Stimulated activated CD8-positive, alpha-beta memory T cell treated with anti-CD3 and anti-CD28 coated beads, Interleukin-7, amount 100 ng/mL, for 24 hours (primary cell): ENCODE measurements at places on chromosomes 3 and 15.

DNA sequence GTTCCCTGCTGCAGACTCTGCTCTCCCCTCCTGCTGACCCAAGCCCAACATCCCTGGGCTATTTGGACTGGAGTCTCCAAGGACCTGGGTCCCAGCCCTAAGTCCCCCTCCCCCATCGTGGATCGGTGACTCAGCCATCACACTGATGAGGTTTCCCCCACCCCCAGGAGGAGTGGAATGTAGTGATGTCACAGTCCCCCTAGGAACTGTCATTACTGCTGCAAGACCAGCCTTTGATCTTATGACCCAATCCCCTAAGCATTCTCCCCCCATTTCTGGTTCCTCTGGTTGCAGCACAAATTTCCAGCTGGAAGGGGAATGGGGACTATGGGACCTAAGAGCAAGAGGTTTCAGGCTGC is 63.4 kb upstream of the CSPG4 start:
- DNase-seq: no peak

DNA sequence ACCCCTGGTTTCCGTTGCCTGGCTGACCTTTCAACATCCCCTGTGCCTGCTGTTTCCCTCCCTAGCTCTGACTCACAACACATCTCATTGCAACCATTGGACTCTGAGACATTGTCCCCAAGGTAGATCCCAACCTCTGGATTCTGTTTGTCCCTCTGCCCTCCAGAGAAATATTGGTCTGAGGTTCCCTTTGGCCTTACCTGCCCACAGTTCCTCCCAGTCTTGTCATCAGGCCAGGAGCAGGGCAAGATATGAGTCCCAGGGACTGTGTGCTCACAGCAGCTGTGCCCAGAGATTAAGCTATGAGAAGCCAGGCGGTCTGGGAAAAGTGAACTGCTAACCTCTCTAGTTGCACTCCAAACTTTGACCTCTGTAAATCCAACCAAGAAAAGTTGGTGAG is 168.2 kb upstream of the NR2F2 start:
- no peak for DNase-seq

DNA sequence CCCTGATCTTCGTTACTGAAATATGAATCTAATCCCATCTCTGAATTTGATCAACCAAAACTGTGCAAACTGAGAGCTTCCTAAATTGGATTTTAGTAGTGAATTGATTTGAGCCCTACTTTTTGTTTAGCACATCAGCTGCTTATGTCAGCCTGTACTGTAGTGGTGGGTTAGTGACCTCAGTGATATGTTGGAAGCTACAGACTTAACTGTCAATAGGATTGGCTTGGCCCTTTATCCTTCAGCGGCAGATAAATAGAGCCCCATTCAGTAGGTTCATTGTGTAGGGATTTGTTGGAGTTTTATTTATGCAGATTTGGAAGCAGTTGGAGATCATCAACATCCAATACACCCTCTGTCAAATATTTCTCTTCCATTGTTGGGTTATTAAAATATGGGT is 409.7 kb downstream of the SOX2 start:
- DNase-seq: no peak

DNA sequence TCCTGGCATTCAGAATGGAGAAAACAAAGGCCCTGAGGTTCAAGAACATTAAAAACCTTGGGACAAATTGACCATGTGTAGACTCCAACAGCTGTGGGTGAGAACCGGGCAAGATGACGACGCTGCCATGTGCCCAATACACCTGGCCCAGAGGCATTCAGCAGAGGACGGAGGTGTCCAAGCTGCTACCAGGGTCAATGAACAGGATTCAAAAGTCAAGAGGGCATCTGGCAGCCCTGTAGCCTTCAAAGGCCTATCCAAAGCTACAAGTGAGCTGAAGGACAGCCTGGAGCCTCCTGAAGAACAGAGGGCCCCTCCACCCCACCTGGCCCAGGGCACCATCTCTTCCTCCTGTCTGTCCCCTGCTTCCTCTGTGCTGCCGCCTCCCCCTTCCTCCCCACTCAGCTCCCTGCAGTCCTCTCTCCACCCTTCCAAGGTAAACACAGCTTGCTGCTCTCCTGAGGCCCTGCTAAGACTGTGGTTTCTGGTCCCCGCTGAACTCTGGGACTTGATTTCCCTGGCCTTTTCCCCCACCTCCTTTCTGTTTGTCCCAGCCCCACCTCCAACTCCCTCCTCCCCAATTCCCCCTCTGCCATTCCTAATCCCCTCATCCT is 57.5 kb downstream of the HMCES start:
- no peak for DNase-seq

DNA sequence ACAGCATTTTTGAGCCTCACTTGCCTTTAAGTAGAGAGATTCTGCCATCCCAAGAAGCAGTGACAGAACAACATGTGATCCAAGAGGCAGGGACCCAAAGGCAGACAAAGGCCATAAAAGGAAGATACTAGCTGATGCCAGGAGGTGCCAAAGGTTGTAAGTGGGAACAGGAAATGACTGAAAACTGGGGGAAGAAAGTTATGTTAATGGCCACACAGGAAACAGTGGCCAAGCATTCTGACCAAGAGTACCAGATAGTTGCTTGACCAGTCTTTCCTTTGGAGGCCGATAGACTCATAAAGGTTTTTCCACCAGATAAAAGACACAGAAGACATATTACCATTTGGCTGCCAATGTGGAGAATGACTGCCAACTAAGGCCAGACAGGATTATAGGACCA is 274.5 kb upstream of the PEX5L start:
- DNase-seq: no peak

DNA sequence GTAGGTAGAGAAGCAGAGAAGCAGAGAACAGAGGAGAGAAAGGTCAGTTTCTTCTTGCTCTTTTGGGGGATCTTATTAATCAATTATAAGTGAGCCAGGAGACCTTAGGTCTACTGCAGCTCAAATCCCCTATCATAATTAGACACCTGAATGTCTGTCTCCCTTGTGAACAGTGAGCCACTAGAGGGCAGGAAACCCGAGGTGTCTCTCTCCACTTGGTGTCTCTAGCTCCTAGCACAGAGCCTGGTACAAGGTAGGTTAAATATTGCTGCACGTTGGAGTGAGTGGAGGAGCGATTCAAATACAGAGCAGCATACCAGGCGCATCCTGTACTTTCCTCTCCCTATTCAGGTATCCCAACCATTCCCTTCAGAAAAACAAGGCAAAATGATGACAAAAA is 2.0 kb upstream of the ST8SIA2 start:
- DNase-seq: no peak

DNA sequence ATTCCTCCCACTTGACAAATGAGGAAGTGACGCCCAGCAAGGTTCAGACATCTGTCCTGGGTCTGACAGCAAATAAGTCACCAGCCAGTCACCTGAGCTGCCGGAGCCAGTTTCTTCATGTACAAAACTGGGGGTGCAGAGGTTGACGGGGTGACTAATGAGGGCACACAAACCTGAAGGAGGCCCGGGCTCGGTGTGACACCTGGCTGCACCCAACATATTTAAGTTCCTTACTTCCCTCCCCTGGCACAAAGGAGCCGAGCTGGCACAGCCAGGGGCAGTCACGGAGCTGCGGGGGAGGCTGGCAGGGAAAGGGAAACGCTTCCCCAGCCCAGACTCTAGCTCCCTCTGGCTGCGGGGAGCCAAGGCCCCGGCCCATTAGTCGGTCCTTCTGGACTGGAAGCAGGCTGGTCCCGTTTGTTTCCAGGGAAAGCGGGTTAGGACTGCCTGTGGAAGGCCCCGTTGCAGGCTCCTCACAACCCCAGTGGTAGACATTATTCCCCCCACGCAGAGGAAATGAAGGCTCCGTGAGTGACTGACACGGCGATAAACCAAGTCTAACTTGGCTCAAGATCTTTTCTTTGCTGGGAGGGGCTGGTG is 2.3 kb downstream of the FBXL22 start:
- no peak for DNase-seq

GRCh38 chr3:123883701-123884202 is 380 bp downstream of the MYLK start:
- DNase-seq: no peak

DNA sequence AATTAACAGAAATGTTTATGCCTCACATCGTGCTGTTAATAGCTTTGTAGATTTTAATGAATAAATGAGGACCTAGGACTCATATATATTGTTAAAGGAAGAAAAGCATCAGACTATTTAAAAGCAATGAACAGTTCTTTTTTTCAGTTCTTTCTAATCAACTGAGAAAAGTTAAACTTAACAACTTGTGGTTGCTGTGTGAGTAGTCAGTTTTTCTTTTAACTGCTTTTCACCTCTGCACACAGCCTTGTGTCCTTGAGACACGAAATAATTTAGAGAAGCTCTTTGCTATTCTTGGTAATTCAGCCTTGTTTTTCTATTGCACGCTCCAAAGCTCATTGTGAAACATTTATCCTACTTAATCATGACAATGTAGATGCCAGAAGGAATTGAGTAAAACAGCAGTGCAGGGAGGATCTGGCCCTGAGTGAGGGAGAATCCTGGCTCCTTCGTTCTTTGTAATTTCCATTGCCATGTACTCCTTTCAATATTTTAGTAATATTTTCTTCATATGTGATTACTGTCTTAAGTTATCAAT is 499.0 kb downstream of the PYDC2 start:
- no peak for DNase-seq

- no peak for DNase-seq
Observed at GRCh38 chr3:27570421-27571106, 86.4 kb upstream of the SLC4A7 start.

GRCh38 chr15:31402511-31403056 is 75.9 kb downstream of the KLF13 start:
- no peak for DNase-seq

- DNase-seq: no peak
Observed at GRCh38 chr3:29385046-29385830, 104.4 kb downstream of the RBMS3 start.

- DNase-seq: no peak
Observed at GRCh38 chr3:135895106-135895733, 70.3 kb upstream of the PPP2R3A start.

- DNase-seq: no peak
Observed at GRCh38 chr3:182212479-182213076, 500.9 kb downstream of the SOX2 start.

DNA sequence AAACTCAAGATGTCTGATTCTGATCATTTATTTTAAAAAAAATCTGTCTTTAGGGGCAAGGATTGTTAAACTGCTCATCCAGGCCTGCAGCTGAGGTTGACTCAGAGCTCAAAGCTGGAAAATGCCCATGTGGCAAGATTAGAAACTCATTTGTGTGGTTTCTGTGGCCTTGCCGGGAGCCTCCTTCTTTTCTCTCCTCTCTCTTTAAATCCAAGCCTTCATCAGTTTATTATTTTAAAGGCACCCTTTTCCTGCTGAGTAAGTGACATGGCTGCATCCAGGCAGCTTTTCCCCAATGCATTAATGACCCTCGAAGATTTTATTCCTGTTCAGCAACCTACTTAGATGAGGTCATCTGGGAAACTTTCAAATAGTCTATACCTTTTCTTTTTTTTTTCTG is 221.3 kb upstream of the CDIN1 start:
- no peak for DNase-seq

DNA sequence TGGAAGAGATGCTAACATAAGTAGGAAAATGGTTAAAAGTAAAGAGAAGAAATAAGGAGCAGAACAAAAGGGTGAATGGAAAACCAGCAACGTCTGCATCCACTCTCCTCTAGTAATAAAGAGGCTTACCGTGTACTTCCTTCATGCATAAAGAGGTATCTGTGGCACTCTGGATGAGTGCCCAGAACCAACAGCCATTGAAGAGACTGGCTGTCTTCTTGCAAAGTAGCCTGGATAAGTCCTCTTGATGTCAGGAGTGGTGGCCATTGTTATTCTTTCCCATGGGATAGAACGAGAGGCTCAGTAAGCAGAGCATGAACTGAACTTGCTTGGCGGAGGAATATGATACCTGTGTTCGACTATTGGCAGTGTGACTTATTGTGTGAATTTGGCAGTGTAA is 186.2 kb upstream of the RASGRP1 start:
- DNase-seq: no peak

GRCh38 chr15:67033571-67034044 is 31.8 kb upstream of the SMAD3 start:
- no peak for DNase-seq

DNA sequence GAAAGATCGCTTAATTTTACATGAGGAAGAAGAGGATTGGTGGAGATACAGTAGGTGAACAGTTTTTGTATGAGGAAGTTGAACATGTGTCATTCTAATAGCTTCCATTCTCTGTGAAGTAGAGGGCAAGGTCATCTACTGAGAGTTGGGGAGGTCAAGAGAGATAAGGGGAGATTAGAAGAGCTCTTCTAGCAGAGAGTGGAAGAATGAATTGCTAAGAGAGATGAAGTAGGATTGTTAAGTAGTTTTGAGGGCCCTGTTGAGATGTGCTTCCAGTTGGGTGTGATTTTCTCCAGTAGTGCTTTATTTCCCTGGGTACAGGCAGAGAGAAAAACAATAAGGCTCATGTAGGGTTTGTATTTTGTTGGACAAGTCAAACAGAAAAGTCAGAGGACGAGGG is 5.2 kb downstream of the OPA1 start:
- DNase-seq: no peak

DNA sequence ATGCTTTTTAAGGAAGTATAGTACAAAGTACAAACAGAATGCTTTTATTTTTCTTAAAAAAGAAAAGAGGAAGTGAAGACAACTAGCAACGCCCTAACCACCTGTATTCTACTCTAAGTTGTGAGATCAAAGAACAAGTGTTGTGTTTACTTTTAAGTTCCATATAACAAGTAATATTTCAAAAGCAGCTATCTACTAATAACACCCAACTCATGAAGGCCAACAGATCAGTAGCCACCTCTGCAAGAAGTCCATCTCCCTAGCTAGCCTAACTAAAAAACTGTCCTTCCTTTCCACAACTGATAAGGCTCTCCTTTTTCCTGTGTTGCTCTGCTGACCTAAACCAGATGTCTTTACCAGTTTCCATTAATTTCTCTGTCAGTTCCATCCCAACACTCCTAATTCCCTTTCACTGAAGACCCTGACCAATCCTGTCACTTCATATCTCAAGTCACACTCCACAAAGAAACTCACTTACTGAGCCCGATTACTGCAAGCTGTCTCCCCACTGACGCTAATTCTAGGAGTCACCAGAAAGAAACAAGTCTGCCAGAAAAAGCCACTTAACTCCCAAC is 26.9 kb downstream of the PHC3 start:
- no peak for DNase-seq

DNA sequence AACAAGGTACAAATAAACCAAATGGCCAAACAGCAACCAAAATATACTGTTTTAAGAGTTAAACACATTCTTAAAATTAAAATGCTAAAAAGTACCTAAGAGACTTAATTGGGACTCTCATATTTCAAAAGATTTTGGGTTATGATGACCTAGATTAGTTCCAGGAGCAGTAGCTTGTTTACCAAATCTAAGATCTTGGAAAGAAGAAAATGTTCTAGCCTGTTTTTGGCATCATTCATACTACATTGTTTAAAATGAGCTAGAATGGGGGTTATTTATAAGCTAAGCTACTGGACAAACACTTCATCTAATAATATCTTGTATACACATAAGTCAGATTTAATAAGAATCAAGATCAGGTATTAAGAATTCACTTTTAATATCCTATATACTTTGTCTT is 22.8 kb downstream of the ATOSA start:
- DNase-seq: no peak
